NCI-H2081 (cell line): ENCODE measurements at places on chromosomes 12 and 14.
A peak's percentile ranks its signal among the peaks of the same experiment; 100 is the strongest.

DNA sequence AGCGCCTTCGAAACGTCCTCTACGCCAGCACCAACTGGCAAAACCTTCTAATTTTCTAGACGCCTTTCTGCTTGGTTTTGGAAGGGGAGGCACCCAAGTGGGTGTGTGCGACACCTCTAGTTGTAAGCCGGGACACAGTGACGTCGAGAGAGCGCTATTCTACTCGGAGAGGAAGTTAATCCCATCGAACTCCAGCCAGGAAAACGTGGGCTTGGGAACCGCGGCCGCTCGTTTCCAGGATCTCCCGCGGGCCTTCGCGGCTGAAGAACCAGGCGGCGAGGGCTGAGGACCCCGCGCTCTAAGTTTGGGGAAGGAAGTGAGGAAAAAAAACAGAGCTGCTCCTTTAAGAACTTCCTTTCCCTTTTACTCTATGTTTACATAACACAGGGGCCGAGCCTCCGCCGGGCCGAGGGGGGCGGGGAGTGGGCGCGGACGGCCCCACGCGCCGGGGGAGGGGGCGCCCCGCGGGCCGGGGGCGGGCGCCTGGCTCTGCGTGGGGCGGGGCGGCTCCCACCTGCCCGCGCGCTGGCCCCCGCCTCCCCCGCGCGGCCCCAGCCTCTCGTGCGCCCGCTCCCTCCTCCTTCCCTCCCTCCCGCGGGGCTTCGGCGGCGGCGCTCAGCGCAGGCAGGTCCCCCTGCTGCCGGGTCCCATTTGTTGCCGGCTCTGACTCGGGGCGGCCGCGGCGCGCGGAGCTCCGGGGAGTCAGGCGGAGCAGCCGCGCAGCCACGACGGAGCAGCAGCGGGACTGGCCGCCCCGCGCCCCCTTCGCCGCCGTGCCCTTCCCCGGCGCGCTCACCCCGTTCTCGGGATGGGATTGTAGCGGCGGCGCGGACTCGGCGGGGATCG lies at the start of gene PELI2:
Gene PELI2 (plus strand): TSS at position 647 of the 846 bp plus-strand sequence. CDS start 250 bp downstream, outside the sequence.
- DNase-seq: peak; percentile 83

GRCh38 chr14:22865424-22866405 lies 5.8 kb upstream of the LRP10 start:
- no peak for DNase-seq

- DNase-seq: no peak
Observed at GRCh38 chr14:87785897-87786296, 207.1 kb downstream of the GALC start.

- DNase-seq: no peak
Observed at GRCh38 chr12:124592050-124592449, 24.6 kb upstream of the NCOR2 start.

DNA sequence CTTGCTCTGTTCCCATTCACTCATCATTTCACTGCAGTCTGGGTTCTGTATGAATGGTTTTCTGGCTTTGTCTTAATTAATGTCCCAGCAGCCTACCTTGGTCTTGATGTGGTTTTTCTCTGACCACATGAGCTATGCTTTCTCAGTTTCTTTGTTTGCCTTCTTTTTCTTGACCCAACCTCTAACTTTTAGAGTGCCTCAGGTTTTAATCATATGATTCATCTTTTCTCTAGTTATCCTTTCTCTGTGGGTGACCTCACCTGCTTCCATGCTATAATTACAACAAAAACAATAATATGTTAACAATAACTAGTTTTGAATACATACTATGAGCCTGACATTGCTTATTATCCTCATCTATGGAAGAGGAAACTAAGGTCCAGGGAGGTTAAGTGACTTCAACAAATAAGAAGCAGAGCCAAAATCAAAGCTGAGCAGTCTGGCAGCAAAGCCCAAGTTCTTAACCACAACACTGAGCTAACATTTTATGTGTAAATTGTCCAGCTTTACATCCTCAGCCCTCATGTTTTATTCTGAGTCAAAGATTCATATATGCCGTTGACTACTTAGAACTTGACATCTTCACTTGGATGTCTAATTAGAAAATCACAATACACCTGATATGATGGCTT lies 4.7 kb upstream of the EPYC start:
- no peak for DNase-seq
